ENCODE measurements at places on chromosomes 1 and 21. TPM values are rescaled to one million over a fixed set of nuclear protein-coding genes. Genes with fewer than 3 reads are reported as not detected.

DNA sequence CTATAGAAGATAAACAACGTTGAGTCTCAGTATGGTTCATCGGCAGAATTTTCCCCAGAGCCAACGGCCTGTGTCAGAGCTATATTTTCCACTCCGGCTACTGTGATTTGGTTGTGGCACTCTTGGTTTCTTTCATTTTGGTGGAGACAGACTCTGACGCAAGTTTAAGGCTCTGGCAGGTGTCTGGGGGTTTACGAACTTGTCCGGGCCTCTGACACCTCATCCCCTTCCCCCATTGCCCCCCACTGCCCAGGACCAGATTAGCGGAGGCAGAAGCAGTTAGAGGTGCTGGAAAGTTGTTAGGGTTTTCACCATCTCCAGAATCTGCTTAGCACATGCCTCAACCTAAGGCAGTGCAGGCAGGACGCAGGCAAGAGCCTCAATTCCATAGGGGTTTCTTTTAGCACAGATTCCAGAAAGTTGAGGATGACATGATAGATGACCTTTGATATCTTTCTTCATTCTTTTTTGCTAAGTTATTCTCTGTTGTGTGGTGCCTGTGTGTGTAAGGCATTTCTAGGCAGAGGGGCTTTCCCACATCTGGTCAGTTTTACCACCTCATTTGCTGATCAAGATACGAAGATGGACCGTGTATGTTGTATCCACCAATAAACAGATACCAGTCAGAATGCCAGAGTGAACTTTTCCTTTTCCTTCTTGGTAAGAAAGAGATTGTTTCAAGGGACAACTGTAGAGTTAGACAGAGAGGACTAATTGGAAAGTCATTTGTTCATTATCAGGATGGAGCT, 18.4 kb upstream of the IL10 start:
- no peak for DNase-seq

- peak; percentile 97 for DNase-seq
These were observed at the start of gene UBR4 for GRCh38 chr1:19209990-19210771. Gene UBR4, minus strand, starts transcription at chr1:19210266. Its CDS starts 18 bp downstream, at chr1:19210248.

The CGN gene
- total RNA-seq, result 20.1 TPM

The TMEM201 gene
- 13.8 TPM for total RNA-seq

The CTTNBP2NL gene
- total RNA-seq, result 3.7 TPM

DNA sequence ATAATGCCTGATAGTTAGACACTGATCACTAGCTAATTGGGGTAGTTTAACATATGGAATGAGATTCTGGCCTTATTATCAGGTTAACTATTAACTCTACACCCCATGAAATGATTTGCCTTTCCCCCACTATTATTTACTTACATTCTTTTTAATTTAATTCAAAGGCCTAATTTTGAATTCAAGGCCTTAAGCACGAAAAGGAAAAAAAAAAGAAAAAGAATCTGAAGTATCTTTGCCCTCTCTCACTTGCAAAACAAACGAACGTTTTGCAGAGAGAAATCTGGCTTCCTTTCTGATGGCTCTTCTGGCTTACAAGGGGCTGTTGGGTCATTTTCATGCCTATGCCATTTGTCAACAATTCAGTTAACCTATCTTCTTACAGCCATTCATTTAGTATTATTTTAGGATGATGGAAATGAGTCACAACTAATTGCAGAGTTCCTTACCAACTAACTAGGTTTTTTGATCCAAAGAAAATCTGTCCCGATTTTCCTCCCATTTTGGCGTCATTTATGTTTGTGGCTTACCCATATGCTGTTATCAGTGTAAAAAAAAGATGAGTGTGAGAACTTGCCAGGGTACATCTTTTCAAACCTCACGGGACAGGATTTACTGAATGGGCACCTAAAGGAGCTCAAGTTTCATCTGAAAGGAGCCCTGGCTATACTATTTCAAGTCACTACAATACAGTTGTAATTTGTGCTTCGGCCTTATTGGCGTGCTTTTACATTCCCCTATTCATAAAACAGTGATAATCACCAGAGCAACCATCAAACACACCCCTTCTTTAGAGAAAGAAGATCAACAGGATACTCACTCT, 1.9 kb upstream of the ERRFI1 start:
- peak; percentile 93 for DNase-seq

The PLA2G2C gene
- not detected for total RNA-seq

DNA sequence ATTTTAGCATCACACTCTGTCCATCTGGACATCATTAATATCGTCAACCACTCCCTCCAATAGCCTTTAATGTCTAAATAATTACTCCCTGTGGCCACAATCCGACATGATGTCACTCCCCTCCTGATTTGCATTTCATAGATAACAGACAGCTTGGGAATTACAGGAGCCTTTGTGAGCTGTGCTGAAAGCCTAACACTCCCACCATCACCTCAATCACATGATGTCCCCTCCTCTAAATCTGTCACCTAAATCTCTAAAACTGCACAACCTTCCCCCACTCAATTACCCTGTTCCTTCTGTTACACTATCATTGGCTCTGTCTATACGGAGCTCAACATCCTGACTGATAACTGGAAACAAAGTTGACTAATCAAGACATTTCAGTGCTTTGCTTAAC, 14.3 kb downstream of the NHLH2 start:
- DNase-seq, result no peak

The LDLRAP1 gene
- total RNA-seq, result 26.5 TPM

GRCh38 chr1:6570987-6571386, 8.8 kb upstream of the ZBTB48 start:
- DNase-seq, result no peak

The BACE2 gene
- total RNA-seq, result 89.2 TPM

- no peak for DNase-seq
These were observed 161.7 kb downstream of the TGFBR3 start for GRCh38 chr1:91724231-91724630.

DNA sequence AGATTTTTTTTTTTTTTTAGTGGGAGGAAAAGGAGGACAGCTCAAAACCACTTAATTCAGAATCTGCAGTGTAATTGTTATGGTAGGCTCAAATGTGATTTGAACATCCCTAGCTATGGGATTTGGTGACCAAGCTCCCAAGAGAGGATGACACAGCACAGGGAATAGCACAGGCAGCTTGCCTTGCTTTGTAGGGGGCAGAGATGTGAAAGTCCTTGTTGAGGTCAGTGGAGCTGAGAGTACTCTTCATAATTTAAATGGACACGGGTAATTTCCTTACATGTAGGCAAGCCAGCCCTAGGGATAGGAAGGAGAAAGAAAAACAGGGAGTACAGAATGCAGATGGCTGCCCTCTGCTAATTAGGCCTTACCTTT, 3.2 kb upstream of the UCK2 start:
- DNase-seq, result no peak

The CAMK1G gene
- not detected for total RNA-seq

DNA sequence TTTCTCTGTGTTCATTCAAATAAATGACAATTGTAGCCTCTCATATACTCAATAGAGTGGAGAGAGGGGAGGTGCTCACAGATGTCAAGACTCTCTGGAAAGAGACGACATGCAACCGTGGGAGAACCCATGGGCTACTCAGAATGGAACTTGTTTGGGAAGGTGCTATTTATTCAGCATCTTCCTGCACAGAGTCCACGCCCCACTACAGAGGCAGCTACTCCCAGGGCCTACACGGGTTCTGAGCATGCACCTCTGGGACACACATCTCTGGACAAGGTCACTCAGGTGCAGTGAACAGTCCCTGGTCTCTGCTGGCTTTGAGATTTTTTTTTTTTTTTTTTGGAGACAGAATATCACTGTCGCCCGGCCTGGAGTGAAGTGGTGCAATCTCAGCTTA, 64.1 kb downstream of the NID1 start:
- no peak for DNase-seq

GRCh38 chr1:119651133-119651532, 3.1 kb upstream of the ZNF697 start:
- DNase-seq, result no peak

DNA sequence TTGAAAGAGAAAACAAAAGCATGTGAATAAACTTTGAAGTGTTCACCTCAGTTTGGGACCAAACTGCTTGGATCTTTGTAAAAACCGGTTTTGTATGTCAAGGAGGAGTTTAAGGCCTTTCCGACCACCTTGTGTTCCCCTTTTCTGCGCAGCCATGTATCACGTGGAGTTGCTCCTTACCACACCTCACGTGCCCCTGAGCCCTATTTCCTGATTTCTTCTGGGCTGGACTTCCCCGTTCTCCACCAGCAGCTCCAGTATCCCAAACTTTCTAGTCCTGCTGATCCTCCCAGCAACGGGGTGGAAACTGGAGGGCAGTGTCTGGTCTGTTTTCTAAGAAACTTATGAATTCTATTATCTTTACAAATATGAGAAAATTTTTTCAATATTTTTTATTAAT, 1.6 kb upstream of the SH3D21 start:
- no peak for DNase-seq

- DNase-seq, result no peak
These were observed 14.9 kb downstream of the MAP7D1 start for GRCh38 chr1:36170643-36171412.

- no peak for DNase-seq
These were observed 57.5 kb downstream of the BCL9 start for GRCh38 chr1:147598621-147599361.

DNA sequence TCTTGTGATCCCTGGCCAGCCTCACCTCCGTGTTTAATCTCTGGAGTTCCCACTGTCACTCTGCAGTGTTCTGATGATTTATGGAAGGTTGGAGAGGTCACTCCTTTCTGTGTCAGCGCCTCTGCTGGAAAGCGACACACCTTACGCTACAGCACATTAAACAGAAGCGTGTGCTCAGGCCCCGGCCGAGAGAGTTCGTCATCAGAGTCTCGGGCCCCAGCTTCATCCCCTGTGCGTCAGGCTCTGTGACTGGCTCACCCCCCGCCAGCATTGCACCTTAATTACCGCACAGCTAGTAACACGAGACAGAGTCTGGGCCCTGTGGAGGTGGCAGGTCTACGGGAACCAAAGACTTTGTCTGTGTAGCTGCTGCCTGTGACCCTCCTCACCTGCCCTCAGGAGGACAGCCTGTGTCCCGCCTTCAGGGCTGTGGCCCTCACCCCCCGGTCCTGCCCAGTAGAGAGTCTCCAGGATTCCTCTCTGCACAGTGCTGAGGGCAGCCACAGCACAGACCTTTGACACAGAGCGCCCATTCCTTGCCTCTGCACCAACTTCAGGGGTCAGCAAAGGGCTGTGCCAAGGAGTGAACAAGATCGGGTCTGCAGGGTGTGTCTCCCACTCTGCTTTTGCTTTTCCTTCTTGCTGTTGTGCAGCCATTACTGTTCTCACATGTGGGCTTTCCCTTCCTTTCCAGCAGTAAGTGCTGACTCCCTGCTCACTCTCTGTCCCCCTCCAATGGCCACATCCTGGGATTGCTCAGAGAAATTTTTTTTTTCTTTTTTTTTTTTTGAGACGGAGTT, 157.6 kb downstream of the PGBD5 start:
- peak; percentile 80 for DNase-seq

The RGS5 gene
- total RNA-seq, result 5.0 TPM

DNA sequence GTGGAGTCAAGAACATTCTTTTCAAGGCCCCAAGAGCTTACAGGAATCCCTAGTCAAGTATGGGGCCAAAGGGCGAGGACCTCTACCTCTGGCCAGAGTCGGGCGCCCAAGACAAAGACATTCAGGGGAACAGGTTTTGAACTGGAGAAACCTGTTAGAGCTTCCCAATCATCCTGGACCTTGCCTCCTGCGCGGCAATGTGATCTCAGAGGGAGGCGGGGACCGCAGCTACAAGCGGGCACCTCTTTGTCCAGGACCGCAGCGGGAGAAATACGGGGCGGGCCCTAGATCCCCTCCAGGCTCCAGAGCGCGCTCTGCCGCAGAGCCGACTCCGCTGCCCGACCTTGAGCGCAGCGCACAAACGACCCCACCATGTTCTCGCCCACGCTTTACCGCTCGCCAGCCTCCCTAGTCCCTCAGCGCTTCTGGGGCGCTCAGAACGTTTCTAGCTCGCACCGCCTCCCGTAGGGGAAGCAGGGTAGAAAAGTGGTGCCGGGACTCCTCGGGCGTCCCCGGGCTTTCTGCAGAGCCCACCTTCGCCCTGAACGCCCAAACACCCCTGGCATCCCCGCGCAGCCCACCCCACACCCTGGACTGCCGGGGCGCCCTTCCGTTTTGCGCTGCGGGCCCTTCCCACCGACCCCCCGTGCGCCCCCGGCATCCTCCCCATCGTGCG, 28.1 kb downstream of the RABIF start:
- DNase-seq, result peak; percentile 95

The PROX1 gene
- total RNA-seq, result 0.12 TPM

The VANGL2 gene
- total RNA-seq, result 0.06 TPM

DNA sequence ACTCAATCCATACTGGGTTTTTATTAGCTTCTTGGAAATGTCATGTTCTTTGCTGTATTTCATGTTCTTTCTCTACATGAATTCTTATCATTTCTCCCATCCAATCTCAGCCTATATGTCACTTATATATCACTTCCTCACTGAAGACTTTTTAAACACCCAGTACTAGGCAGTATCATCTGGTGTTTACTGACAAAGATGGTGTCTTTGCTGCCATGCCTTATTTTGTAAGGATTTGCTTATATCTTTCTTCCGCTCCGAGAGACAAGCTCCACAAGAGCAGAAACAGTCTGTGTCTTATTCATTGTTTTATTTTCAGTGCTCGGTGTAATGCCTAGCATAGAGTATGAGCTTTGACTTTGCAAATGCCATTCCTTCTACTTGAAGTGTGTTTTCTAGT, 30.2 kb downstream of the F13B start:
- DNase-seq, result no peak

DNA sequence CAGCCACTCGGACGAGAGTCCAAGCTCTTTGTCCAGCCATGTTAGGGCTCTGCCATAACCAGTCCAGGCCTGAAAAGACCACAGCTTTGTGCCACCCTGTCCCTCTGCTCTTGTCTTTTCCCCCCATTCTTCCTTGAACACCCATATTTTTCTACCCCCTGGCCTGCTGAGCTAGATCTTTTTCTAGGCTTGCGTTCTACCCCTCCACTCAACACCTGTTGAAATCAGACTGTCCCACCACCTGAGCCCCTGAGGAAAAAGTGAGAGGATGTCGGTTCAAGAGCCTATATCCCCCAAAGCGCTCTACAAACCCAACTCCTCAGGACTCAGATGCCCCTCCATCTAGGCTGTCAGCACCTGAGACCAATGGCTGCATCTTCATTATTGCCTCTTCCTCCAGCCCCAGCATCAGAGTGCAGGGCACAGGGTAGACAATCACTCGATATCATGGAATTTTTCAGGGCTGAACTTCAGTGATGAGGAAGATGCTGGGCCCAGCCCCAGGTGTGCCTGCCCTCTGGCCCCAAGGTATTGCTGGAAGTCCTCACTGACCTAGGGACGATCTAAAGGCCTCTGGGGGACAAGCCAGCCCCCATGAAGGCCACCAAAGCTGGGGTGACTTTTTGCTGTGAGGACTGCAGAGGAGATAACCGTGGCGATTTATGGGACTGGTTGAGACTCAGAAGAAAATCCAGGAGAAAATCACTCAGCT, 75.3 kb downstream of the CD247 start:
- DNase-seq, result no peak

DNA sequence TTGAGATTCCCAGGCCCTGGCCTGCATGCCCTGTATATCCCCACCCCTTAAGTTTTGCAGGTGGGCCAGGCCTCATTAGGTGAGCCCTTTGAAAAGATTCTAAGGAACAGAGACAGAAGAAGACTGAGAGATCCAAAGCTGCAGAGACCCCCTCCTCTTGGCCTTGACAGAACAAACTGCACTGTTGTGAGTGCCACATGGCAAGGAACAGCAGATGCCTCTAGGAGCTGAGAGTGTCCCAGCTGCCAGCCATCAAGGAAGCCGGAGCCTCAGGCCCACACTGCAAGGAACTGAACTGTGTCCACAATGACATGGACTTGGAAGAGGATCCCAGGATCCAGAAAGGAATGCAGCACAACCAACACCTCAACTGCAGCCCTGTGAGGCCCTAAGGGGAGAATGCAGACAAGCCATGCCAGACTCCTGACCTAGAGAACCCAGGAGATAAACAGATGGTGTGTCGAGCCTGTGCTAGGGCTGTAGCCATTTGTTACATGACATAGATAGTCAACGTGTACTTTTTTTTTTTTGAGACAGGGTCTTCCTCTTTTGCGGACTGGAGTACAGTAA, 182.7 kb downstream of the AJAP1 start:
- DNase-seq, result no peak
